MG63 (cell line): ENCODE measurements at places on chromosomes 6 and 20. TPM values are rescaled to one million over a fixed set of nuclear protein-coding genes. Genes with fewer than 3 reads are reported as not detected.

DNA sequence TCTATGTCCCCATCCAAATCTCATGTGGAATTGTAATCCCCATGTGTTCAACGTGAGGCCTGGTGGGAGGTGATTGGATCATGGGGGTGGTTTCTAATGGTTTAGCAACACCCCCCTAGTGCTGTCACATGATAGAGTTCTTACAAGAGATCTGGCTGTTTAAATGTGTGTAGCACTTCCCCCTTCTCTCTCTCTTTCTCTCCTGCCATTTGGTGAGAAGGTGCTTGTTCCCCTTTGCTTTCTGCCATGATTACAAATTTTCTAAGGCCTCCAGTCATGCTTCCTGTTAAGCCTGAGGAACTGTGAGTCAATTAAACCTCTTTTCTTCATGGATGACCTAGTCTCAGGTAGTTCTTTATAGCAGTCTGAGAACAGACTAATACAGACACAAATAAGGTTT is 165.4 kb downstream of the OGFRL1 start:
- DNase-seq: no peak

FAM83C gene
- total RNA-seq: not detected in 2 replicates

IMPG1 gene
- not detected in 2 replicates for total RNA-seq

LTB gene
- not detected in 2 replicates for total RNA-seq

GRCh38 chr6:100346828-100347227 is 117.9 kb downstream of the SIM1 start:
- DNase-seq: peak; percentile 30

DNA sequence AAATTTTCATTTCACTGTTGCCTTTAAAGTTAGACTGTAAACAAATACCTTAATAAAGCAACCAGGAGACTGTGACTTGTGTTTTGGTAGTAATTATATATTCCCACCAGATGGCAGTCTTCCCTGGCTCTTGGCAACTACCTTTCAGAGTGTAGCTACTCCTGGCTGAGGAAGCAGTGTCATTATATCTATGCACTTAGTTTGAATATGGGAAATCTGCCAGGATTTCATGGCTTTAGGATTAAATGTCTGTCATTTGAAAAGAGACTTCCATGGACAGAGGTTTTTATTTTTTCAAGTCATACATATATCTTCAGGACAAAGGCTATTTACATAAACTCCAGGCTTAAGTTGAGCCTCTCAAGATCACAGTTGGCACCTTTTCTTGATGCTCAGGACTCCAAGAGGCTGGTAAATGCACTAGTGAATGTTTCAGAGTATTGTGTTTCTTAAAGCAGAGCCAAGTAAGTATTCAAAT is 160.1 kb downstream of the C6orf58 start:
- DNase-seq: peak; percentile 13

- no peak for DNase-seq
Measured at GRCh38 chr6:49743429-49743828, 759 bp downstream of the CRISP3 start.

- peak; percentile 87 for DNase-seq
Measured at GRCh38 chr20:48791666-48792071, 36.1 kb downstream of the PREX1 start.

CCDC170 gene
- not detected in 2 replicates for total RNA-seq

- DNase-seq: peak; percentile 49
Measured at GRCh38 chr6:91166271-91167046, 579.6 kb upstream of the MAP3K7 start.

BMP5 gene
- total RNA-seq: 4.2 and 4.7 TPM in 2 replicates
